ENCODE measurements at places on chromosomes 2 and 18.

GRCh38 chr2:191500884-191501560 is 176.9 kb upstream of the NABP1 start:
- DNase-seq = no peak

DNA sequence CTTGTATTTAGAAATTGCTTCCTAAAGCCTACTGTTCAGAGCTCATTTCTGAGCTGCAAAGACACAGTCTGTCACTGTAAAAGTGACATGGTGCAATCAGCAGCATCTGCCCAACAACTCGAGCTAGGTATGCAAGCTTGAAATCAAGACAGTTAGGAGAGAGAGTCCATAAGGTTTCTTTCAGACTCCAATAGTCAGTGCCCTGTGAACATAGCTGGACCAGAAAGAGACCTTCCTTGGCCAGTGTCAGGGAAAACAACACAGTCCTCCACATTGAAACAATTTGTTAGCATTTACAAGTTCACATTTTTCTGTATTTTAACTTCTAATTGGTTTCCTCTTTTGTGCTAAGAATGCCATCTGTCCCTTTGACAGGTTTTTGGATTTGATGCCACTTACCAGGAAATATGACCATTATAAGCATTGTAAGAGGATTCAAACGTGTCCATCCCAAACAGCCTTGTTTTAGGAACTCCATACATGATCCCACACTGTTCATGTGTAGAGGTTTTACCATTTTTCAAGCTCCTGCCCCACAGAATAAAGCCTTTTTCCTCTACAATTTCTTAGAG is 8.9 kb upstream of the MYCN start:
- DNase-seq = no peak

GRCh38 chr18:26460449-26461091 is 87.8 kb downstream of the KCTD1 start:
- DNase-seq = no peak

DNA sequence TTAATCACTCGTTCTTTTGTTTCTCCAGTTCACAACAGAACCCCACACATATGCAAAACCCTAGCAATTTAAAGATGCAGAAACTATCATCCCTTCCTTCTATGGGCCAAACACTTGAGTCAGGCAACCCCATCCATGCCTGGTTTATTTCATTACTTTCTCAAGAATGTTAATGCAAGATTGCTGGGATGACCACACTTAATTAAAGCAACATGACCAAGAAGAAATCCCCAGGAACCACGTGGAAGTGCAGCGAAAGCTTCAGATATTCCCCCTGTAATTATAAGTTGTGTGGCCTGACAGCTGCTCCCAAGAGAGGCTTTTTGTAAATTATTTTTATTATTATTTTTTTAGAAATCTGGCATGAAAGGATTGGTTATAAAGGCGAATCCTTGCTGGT is 246.2 kb upstream of the ID2 start:
- DNase-seq = no peak

GRCh38 chr18:35526495-35527059 is 28.8 kb upstream of the INO80C start:
- no peak for DNase-seq

DNA sequence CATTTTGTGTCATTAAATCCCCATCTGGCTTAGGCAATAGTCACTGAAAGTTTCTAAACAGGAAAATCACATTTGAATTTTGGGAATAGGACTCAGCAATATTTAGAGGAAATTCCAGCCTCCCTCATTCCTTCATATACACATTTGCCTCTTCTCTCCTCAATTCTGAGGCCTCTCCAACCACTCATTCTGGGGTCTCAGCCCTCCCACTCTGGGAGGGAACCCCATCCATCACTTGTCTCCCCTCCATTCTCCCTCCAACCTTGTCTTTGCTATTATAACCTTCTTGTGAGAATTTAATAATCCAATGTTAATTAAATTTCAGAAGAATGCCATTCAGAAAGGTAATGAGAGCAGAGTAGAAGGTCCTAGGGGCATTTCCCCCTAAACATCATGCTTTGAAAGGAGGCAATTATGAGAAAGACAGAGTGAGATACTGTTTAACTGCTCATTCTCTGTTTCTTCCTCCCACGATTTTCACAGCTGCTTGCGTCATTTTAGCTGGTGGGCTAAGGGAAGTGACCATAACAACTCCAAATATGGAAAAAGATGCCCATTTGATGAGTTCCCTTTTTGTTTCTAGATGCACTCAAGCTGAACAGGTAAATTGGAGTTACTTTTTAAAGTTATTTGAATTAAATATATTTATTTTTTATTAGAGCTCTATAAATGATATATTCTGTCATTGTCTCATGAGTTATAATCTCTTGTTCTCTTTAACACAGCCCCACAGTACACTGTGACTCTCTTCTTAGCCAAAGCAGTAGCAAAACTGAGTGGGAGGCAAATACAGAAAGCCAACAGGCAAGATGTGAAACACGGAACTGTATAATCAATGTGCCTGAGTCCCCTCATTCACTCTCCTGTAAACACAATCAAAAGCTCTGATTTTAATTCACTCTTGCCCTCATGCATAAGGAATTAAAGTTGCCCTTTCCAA is 135.1 kb downstream of the DLGAP1 start:
- DNase-seq = no peak

DNA sequence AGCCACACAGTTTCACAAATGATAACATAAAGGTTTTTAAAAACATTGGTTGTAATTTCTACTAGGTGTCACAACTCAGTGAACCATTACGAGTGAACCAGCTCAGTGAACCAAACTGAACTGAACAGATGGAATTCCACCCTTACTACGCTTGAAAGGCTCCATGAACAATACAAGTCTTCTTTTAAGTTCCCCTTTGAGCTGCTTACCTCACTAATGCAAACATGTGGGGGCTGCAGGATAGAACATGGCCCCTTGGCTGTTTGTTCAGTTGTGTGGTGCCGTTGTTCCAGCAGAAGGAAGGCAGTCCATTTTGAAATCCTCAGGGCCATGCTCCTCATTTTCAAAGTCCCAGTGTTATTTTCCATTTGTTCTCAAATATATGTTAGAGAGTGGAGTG is 30.7 kb upstream of the KLHL14 start:
- DNase-seq = no peak

DNA sequence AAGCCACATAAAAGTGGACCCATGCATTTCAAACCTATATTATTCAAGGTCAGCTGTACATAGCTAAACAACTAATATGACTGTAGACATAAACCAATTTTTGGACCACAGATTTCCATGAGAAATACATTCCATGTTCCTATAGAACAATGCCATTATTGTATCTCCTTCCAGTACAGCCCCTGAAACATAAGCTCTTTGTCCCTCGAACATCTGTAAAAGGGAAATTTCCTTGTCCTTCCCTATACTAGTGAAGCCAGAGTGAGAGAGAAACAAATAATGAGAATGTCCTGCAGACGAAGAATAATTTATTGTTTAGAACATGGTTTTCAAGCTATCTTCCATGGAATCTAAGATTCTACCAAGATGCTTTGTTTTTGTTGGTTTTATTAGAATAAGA is 75.3 kb downstream of the GORASP2 start:
- no peak for DNase-seq

- no peak for DNase-seq
Observed at GRCh38 chr2:159456500-159457426, 159.6 kb downstream of the BAZ2B start.

DNA sequence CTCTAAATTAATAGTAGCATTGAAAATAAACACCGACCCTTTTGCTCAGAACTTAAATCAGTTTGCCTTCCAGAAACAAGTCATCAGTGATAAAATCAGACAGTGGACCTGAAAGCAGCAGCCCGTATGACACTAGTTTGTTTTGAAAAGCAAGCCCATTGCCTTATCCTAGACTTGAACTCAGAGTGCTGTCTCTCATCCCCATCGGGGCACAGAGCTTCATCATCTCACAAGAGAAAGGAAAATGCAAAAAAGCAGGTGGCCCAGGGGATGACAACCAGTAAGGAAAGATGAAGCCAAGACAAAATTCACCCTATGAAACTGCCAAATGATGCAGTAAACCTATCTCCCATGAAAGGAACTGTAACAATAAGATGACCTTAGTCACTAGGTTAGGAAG is 71.2 kb downstream of the CERKL start:
- no peak for DNase-seq

- no peak for DNase-seq
Observed at GRCh38 chr2:36658277-36658748, 38.2 kb upstream of the VIT start.

GRCh38 chr18:77464917-77465316 is 215.3 kb downstream of the GALR1 start:
- no peak for DNase-seq

DNA sequence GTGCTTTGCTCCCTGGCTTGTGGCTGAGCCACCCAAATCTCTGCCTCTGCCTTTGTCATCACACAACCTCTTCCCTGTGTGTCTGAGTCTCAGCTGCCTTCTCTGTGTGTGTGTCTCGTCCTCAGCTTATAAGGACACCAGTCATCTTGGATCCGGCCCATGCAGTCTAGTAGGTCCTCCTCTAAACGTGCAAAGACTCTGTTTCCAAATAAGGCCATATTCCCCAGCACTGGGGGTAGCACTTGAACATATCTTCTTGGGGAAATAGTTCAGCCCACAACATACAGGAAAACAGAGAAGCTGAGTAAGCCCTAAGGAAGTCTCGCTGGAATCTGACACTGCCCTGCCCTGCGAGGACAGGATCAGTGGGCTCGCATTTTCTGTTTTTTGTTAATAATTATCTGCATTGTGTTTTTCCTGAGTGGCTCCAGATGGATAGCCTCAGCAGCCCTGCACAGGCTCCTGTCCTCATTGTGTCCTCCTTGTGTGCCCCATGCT is 42.1 kb downstream of the MTCL1 start:
- no peak for DNase-seq

DNA sequence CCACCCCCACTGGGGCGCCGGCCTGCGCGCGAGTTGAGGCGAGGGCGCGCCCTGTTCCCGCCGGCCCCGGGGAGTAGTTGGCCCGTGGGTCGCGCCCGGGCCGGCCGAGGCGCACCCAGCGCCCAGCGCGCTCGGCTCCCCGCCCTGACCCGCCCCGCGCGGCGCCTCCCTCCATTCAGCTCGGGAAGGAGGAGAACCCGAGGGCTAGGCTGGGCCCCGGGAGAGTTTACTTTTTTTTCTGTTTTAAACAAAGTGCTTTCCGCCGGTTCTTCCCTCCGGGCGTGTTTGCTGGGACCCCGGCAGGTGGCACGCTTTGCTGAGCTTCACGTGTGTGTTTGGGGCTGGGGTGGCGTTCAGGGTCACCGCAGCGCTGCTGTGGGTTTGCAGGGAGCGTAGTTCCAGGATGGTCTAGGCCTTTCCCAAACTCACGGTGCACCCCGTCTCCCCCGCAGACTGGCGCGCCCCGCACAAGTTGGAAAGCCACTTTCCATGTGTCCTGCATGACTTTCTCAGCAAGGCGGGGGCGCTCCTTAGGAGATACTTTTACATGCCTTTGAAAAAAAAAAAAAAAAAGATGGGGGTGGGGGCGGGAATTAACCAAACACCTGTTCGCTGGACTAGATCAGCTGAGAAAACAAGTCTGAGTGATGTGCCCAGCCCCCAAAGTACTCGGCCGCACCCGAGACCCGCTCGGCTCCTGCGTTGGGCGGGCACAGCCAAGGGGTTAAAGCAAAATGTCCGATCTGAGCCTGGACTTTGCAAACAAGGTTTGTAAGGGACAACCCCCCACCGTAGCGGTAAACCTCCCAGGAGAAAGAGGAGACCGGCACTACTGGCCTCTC is 825 bp downstream of the ITGA6 start:
- DNase-seq = no peak

Data from activated CD4-positive, CD25-positive, alpha-beta regulatory T cell treated with anti-CD3 and anti-CD28 coated beads, Interleukin-2, amount 50 U/mL, for 16 hours (primary cell).